ENCODE measurements at places on chromosomes 5 and 9. TPM values are rescaled to one million over a fixed set of nuclear protein-coding genes. Genes with fewer than 3 reads are reported as not detected.

Gene PHF2
- 0.48 TPM for polyA plus RNA-seq

Gene CA9
- not detected for polyA plus RNA-seq

Gene TAF11L10
- not detected for polyA plus RNA-seq

Gene CDH9
- not detected for polyA plus RNA-seq

Gene TAL2
- polyA plus RNA-seq = not detected

Gene MUSK
- polyA plus RNA-seq = not detected

Gene CENPH
- 8.3 TPM for polyA plus RNA-seq

Gene PCDHB5
- polyA plus RNA-seq = not detected

Gene RFK
- 42.9 TPM for polyA plus RNA-seq

All from CD4-positive, alpha-beta memory T cell (primary cell).